ENCODE measurements at places on chromosomes 12 and 14.

- no peak for DNase-seq
Observed at GRCh38 chr12:47991106-47992061, 12.9 kb downstream of the COL2A1 start.

GRCh38 chr14:77241955-77242354, 29.1 kb downstream of the NGB start:
- no peak for DNase-seq

DNA sequence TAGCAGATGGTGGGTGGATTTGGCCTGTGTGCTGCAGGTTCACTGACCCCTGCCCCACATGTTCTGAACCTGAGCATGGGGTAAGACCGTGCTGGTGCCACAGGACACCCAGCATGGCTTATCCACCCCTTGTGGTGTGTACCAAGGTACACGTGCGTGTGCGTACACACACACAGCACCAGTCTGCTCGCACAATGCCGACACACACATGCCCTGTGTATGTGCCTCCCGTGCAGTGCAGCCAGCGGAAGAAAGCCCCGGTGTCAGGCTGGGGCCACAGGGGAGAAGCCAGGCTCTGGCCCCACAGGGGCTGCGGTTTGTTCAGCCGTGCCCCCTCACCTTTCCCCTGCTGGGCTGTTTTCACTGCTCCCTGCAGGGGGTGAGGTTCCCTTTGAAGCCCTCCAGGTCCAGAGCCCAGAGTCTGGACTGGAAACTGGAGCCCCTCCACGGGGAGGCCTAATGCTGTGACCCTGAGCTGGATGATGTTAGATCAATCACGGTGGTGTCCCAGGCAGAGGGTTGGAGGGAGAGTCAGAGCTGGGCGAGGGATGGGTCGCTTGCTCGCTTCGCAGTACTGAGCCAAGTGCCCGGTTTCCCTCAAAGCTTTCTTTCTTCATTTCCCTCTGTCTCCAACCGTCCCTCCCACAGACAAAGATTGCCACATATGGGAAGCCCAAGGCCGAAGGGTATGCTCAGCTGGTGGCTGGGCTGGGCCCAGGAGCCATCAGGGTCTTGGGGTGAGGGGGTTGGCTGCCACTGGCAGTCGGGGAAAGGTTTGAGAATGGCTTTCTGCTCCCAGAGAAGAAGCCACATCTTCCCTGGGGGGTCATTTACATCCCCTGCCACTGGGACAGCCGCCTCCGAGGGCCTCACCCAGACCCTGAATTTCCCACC, 6.2 kb downstream of the DTX1 start:
- DNase-seq: no peak

- DNase-seq: no peak
Observed at GRCh38 chr12:45435945-45436710, 220.2 kb downstream of the ANO6 start.

DNA sequence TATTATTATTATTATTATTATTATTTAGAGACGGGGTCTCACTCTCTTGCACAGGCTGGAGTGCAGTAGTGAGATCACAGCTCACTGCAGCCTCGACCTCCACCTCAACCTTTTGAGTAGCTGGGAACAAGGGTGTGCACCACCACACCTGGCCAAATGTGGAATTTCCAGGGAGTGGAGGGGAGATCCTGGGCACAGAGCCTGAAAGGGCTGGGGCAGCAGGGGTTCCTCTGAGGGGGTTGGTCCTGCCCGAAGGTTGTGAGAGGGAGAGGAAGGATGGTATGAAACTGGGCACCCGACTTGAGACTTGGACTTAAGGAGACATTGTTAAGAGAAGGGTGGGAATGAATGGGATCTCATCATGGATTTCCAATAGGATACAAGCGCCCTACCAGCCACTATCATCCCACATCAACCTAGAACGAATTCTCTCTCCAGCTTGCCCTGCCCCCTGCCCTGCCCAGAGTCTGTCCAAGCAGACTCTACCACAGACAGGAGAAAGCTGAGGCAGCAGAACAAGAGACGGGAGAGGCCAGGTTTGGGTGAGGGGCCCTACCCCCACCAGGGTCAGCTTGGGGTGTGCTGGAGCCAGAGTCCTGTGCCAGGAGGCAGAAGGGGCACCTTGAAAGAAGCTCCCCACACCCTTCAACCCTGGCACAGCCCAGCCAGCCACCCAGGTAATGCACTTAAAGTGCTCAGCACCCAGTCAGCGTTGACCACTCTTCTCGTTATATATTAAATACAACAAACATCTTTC, 2.4 kb upstream of the DYNC1H1 start:
- DNase-seq: no peak
